ENCODE measurements at places on chromosomes 12 and 14.

GRCh38 chr12:58602179-58602578, 318.1 kb downstream of the LRIG3 start:
- no peak for DNase-seq

DNA sequence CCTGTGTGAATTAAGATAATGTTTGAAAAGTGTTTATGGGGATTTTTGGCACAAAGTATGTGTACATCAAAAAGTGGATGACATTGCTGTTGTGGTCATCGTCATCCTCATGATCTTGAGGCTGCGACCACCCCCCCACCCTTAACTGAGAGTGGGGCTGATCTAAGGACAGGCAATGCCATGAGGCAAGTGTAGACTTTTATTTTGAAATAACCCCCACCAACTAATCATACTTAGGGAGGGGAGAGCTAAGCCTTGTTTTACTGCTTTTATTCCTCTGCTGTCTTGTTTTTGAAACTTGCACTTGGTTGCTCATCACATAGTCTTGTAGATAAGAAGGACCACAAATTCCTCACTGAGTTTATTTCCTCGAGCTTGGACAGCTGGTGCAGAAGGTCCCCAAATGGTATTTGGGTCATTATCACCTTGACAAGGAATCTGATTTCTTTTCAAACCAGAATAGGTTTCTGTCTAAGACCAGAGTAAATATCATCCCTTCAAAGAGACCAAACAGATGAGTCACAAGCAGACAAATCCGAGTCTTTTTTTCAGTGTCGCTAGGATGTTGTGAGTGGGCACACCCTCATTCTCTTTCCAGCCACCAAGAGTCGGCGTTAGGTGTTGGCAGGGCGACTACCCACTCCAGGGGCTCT, 23.9 kb upstream of the SMOC1 start:
- peak; percentile 16 for DNase-seq

GRCh38 chr12:122722387-122722786, 5.8 kb upstream of the HCAR3 start:
- no peak for DNase-seq

- no peak for DNase-seq
Measured at GRCh38 chr14:73842201-73842600, 9.4 kb upstream of the PTGR2 start.

DNA sequence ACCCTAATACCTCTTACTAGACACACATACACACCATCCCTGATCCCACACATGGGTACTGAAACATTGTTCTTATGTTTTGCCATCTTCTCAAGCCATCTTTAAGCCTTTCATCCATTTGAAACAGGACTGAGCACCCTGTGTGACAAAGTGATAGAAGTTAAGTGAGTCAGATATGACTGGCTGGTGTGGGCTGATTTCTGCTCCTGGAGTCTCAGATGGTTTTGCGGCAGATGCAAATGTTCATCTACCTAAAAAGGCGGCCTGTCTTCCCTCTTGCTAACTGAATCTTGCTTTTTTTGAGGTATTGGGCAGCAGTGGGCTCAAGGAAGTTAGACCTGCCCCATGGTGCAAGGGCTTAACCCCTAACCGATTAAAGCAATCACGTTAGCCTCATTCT, 30.4 kb upstream of the PKP2 start:
- DNase-seq = no peak
